ENCODE measurements at places on chromosomes 7 and 10.
A peak's percentile ranks its signal among the peaks of the same experiment; 100 is the strongest.

DNA sequence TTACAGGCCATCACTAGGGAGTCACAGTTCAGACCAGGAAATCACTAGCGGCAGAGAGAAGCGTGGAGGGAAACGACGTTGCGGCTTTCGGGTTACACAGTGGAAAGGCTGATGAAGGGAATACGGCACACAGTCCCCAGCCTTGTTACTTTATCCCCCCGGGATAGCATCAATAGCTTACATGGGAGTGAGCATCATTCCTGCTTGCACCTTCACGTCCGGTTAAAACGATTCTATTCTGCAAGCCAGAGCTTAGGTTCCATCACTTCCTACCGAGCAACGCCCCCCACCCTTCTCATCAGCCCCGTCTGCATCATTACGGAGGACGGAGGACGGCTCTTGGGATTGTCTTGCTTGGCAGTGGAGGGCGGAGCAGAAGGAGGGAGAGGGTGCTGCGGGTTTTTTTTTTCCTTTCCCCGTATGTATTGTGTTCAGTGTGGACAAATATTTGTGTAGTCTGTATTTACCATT, 124.9 kb downstream of the CLEC2L start:
- no peak for DNase-seq

GRCh38 chr7:81410471-81411117, 359.3 kb downstream of the HGF start:
- no peak for DNase-seq

DNA sequence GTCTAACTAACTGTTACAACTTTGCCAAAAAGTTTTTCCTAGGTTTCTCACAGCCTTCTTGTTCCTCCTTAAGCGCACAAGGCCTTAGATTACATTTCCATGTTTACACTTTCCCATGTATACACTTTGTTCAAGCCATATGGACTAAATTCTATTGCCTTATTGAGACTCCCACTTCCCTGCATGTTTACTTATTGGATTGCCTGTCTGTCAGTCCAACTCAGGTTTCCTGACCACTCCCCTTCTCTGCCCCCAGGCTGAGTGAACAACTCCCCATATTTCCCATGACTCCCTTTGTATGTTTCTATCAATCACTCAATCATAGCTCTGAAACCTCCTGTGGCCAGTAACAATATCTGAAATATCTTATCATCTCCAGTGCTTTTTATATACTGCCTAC, 43.0 kb downstream of the SLC25A40 start:
- no peak for DNase-seq

- no peak for DNase-seq
Observed at GRCh38 chr10:93063977-93064660, 3.5 kb downstream of the CYP26C1 start.

DNA sequence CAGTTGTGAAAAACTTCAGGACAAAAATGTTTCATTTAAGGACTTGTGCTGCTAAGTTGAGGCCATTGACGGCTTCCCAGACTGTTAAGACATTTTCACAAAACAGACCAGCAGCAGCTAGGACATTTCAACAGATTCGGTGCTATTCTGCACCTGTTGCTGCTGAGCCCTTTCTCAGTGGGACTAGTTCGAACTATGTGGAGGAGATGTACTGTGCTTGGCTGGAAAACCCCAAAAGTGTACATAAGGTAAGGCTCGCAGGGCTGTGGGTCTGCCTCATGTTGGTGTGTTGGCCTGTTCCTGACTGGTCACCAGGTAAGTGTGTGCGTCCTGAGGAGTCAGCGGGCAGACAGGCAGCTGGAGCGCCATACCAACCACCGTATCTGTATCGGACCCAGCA, 17.9 kb downstream of the OGDH start:
- no peak for DNase-seq

DNA sequence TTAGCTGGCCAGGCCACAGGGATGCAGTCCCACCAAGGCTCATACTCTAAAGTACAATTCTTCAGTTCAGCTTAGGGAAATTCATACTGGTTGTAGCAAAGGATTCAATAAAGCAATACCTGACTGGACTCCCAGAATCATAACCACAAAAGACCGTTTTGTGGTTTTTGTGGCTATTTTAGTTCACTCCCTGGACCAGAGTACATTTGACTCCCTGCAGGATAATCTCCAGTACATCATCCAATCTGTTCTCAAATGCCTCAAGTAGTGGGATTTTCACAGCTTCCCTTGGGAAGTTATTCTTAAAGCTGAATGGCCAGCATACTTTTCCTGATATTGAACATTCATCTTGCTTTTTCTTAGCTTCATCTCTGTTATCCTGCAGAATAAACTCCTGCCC, 29.3 kb upstream of the YAE1 start:
- no peak for DNase-seq

- DNase-seq, result no peak
Observed at GRCh38 chr7:109641445-109641844, 1071.8 kb downstream of the DNAJB9 start.

DNA sequence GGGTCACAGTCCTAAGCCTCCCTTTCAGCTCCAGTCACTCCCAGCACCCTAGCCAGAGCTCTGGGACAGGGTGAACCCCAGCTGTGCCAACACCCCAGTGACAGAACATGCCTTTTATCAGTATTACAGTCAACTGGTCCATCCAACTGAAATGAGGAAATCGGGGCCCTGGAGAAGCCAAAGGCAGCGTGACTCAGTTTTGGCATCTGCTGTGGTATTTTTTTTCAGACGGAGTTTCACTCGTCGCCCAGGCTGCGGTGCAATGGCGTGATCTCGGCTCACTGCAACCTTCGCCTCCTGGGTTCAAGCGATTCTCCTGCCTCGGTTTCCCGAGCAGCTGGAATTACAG, 3.4 kb upstream of the CLDN15 start:
- DNase-seq, result peak; percentile 66

- no peak for DNase-seq
Observed at GRCh38 chr7:1678571-1679325, 8.7 kb downstream of the ELFN1 start.

- no peak for DNase-seq
Observed at GRCh38 chr7:16651396-16652239, 5.6 kb downstream of the BZW2 start.

- DNase-seq, result no peak
Observed at GRCh38 chr10:3085785-3086567, 18.6 kb downstream of the PFKP start.

GRCh38 chr10:122326806-122327205, 47.7 kb upstream of the PLEKHA1 start:
- no peak for DNase-seq

GRCh38 chr7:55502858-55503440, 69.4 kb downstream of the VOPP1 start:
- no peak for DNase-seq

GRCh38 chr10:117001144-117001543, 3.8 kb downstream of the SHTN1 start:
- DNase-seq, result no peak

DNA sequence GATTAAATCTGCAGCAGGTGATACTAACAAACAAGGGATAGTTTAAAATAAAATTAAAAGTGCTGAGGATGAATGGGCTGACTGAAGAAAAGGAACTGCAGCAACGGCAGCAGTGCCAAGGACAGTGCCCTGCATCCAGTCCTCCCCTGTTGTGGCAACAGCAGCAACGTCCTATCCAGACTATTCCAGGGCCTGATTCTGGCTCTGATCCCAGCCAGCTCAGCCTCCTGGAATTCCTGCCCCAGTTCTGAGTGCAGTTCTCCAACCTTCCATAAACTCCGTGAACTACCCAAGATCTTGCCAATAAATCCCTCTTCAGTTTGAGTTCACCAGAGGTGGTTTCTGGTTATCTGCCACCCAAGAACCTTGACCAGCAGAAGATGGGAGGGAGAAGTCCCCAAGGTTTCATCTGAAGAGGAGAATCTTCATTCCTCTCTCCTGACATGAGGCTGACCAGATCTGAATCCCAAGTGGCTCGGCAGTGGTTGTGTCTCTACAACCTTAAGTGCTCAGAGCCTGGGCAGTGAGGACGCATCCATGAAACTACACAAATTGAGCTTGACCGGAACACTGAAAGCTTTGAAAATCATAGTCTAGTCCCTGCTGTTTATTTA, 115.8 kb downstream of the SORBS1 start:
- DNase-seq, result no peak

GRCh38 chr10:110340816-110341215, 36.1 kb upstream of the SMNDC1 start:
- no peak for DNase-seq

DNA sequence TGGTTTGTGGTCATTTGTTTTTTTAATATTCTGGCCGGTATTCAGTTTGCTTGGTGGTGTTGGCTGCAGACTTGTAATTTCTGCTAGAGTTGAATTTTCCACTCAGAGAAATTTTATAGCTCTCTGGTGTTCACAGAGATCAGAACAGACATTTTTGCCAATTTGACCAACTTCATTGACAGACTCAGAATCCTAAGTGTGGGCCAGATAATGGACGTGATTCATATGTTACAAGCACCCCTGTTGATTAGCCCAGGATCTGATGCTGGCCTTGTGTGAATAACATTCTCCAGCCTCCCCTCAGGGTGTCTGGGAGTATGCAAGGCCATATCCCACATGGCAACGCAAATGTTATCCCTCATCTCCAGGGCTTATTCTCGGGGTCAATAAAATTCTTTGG, 283.8 kb downstream of the C7orf25 start:
- no peak for DNase-seq

DNA sequence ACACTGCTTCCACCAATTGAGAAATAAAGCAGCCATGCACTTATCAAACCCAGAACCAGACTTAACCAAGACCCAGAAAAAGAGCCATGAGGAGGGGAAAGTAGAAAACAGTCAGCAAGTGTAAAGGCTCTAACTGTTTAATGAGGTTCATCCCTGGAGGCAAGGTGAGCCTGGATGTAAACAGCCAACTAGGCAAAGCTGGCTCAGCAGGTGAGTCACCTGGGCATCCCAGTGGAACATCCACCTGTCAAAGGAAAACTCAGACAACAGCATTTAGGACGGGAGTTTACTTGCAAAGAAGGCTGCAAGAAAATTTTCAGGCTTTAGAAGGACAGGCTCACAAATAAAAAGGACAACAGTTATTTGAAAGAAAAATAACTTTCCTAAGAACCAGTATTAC, 153.0 kb downstream of the SNX13 start:
- DNase-seq, result no peak

DNA sequence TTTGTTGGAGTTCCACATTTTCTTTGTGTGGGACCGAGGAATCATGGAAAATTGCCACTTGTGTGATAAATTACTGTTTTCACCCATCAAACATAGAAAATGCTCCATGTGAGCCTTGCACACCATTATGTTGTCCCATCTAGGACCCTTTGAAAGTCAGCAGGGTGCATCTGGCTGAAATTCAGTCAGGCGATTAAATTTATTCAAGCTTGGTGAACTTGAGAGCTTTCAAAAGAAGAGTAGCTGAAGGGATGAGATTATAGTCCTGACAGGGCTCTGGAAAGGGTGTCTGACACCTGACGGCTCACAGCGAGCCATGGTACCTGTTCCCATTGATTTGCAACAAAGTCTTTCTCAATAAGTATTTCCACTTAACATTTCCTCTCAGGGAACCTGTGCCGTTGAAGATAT, 399.7 kb upstream of the ETV1 start:
- no peak for DNase-seq

DNA sequence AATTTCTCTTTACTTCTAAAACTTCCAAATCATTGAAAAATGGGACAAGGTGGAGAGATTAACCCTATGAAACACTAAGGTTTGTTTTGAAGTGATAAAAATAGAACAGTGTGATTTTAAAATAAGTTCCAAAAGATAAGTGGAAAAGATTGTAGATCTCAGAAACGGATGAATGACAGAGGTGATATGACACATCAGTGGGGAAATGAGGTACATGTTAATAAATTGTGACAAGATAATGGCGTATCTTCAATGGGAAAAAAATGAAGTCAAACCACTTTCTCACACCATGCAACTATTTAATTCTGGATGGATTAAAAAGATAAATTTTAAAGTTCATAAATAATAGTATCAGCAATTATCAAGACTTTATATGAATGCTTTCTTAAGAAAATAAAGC, 159.7 kb upstream of the VWC2 start:
- no peak for DNase-seq

DNA sequence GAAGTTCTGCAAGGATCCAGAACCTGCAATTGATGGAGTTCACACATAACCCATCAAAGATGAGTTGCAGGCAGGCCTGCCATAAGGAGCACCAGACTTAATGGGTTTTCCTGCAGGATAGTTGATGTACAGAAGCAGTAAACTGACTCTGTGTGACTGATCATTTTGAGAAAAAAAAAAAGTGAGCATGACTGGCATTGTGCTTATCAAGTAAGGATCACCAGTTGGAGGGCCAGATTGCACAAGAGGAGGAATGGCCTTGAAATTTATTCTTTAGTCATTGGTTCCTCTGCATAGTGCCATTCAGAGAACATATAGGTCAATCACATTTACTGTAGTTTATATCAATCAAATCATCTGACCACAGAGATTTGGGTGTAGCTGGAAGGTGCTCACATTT, 3.8 kb downstream of the CYP3A43 start:
- DNase-seq, result peak; percentile 90

- no peak for DNase-seq
Observed at GRCh38 chr7:27840760-27841364, 100.9 kb downstream of the TAX1BP1 start.

Data from erythroblast (primary cell).